ELF-1 (cell line): ENCODE measurements at places on chromosomes 3 and 15.

- DNase-seq = no peak
These were observed 285.0 kb downstream of the THSD4 start for GRCh38 chr15:71400294-71400693.

- peak; percentile 7 for DNase-seq
These were observed 42.5 kb upstream of the RFX7 start for GRCh38 chr15:56286213-56286612.

DNA sequence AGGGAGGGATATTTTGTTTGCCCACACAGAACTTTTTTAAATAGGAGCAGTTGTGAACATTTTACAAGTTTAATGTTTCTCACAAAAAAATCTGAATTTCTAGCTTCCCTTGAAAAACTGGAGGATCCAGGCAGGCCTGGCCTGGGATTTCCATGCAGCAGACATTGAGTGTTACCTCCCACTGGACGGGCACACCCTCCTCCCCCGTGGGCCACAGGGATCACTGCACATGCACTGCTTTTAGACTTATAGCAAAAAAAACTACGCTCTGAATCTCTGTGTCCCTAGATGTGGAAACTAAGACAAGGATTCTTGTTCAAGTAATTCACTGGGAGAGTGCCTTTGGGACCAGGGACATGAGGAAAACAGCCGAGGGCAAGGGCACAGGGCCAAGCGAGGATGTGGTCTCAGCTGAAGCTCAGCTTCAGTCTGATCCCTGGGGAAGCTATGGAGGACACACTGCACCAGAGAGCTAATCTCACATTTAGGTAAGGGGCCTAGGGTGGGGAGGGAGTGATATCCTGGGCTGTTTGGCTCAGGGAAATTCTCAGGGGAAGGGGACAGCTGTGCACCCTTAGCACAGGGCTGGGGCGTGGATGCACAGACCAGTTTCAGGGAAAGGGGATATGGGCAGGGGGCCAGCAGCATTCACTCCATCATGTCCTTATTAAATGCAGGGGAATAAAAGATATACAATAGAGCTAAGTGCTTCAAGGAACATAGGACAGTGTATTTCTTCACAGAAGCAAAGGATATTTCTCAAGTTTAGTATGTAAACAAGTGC lies 46.0 kb downstream of the FSIP1 start:
- no peak for DNase-seq

DNA sequence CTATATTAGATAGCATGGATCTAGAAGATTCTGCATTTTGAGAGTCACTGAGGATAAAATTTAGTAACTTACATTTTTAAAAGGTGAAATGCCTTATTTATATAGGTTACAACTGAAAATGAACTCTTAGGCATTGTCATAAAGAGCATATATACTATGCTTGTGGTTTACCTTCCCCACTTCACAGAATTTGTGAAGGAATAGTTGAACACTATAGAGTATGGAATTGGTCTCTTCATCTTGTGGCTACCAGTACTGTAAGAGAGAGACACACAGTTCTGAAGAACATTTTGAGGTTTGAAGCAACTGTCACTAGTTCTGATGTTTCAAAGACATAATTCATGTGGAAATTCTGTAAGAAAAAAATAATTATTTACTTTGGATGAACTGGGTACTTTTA lies 41.7 kb upstream of the FBXL22 start:
- DNase-seq = no peak

GRCh38 chr3:196207159-196207832 lies 3.9 kb downstream of the ZDHHC19 start:
- peak; percentile 37 for DNase-seq

GRCh38 chr15:47944637-47945288 lies 176.0 kb upstream of the SLC24A5 start:
- no peak for DNase-seq
